Stimulated activated CD4-positive, alpha-beta T cell treated with anti-CD3 and anti-CD28 coated beads, Interleukin-1b, Interleukin-23, amount 100 ng/mL, for 1 hour (primary cell): ENCODE measurements at places on chromosomes 2 and 18.

GRCh38 chr18:77896586-77897252 is 647.1 kb downstream of the GALR1 start:
- no peak for DNase-seq

DNA sequence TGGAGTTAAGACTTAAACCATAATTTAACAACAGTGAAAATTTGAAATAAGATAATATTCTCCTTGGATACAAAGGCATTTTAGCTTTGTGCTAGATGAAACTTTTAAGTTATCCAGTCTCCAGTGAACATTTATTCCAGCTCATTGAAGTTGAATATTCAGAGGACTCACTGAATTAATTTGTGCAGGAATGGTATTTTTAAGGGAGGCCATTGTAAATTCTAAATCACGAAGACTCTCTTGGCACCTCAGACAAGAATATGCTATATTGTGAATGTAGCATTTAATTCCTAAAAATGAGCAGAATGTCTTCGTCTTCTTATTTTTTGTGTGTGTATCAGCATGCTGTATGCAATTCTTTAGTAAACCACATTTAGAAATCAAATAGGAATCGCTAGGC is 731.7 kb upstream of the RAB6C start:
- DNase-seq = no peak

- DNase-seq = no peak
Observed at GRCh38 chr2:20501974-20502373, 55.1 kb downstream of the RHOB start.

DNA sequence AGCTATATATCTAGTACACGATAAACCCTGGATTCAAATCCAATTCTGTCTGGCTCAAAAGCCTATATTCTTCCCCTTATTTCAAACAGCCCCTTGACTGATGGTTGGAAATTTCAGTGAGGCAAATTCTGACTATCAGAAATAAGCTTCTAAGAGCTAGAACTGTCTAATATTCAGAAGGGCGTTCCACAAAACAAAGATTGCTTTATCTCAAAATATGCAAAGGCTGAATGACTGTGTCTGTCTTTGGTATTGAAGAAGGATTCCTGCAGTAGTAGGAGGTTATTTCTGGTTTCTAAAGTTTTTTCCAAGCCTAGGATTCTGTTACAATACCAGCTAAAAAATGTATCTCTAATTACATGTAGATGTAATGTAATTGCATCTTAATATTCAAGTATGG is 31.1 kb downstream of the DRC1 start:
- DNase-seq = no peak

GRCh38 chr2:147542351-147542750 is 302.5 kb upstream of the ACVR2A start:
- DNase-seq = no peak

- DNase-seq = no peak
Observed at GRCh38 chr2:205273627-205274026, 408.7 kb upstream of the NRP2 start.
